ENCODE measurements at places on chromosomes 7 and 10.

DNA sequence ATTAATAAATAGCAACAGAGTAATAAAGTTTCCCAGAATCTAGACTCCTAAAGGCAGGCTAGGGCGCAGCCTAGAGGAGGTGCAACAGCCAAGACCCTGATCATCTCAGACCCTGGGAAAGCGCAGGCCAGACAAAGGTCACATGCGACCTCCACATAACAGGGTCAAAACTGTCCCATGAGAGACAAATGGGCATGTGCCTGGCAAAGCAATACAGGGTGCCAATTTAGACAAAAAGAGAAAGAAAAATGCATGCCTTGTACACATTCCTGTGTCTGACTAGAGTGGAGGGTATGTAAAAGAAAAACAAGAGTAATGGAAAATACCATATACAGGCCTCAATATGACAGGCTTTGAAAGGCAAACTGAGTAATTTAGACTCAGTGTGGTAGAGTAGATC lies 22.2 kb downstream of the MPP7 start:
- H3K27me3 ChIP-seq: no peaks in the 10 kb centered on the region
- no peak for DNase-seq
- H3K27ac ChIP-seq: no peak overlapping the region
- no peak overlapping the region for H3K4me3 ChIP-seq

GRCh38 chr7:35533902-35534301 lies 161.0 kb downstream of the HERPUD2 start:
- no peak overlapping the region for H3K27ac ChIP-seq
- H3K4me3 ChIP-seq: no peak overlapping the region
- DNase-seq: no peak

- no peaks in the 10 kb centered on the region for H3K36me3 ChIP-seq
- no peak overlapping the region for H3K4me3 ChIP-seq
- H3K4me1 ChIP-seq: peaks cover 3% of the 10 kb centered on the region
Measured at GRCh38 chr10:60952846-60953220, 8.8 kb upstream of the RHOBTB1 start.

GRCh38 chr7:47757921-47758411 lies 176.1 kb upstream of the TNS3 start:
- DNase-seq: no peak
- H3K4me3 ChIP-seq: no peak overlapping the region
- H3K27me3 ChIP-seq: peaks cover 5% of the 10 kb centered on the region
- H3K4me1 ChIP-seq: peaks cover 15% of the 10 kb centered on the region

DNA sequence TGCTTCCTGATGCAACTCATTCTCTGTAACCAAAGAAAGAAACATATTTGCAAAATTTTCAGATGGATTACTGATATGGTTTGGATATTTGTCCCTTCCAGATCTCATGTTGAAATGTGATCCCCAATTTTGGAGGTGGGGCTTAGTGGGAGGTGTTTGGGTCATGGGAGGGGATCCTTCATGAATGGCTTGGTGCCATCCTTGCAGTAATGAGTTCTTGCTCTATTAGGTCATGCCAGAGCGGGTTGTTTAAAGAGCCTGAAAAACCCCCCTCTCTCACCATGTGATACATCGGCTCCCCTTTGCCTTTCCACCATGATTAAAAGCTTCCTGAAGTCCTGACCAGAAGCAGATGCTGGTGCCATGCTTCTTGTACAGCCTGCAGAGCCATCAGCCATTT lies 43.8 kb upstream of the PRKG1 start:
- no peak overlapping the region for H3K27ac ChIP-seq
- no peaks in the 10 kb centered on the region for H3K4me1 ChIP-seq
- no peak overlapping the region for H3K4me3 ChIP-seq

DNA sequence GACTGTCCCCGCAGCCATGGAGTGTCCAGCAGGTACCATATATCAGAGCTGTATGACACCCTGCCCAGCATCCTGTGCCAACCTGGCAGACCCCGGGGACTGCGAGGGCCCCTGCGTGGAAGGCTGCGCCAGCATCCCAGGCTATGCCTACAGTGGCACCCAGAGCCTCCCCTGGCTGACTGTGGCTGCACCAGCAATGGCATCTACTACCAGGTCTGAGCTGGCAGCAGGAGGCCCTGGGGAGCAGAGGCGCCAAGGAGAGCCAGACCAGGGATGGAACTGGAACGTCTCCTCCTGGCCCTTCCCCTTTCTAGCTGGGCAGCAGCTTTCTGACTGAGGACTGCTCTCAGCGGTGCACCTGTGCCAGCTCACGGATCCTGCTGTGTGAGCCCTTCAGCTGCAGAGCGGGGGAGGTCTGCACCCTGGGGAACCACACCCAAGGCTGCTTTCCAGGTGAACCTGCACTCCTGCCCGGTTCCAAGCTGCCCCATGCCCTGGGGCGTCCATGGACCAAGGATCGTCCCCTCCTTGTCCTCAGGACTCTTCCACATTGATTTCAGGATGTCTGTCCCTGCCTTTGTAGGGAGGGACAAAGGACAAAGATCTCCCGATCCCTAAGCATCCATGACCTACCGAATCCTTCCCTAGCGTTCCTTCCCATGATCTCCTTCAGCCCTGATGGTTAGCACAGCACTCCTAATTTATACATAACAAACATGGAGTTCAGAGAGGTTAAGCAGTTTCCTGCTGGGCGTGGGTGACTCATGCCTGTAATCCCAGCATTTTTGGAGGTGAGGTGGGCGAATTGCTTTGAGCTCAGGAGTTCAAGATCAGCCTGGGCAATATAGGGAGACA lies 33.3 kb downstream of the EPHB4 start:
- H3K27ac ChIP-seq: no peak overlapping the region
- no peaks in the 10 kb centered on the region for H3K36me3 ChIP-seq
- DNase-seq: no peak
- peaks cover 8% of the 10 kb centered on the region for H3K4me1 ChIP-seq

DNA sequence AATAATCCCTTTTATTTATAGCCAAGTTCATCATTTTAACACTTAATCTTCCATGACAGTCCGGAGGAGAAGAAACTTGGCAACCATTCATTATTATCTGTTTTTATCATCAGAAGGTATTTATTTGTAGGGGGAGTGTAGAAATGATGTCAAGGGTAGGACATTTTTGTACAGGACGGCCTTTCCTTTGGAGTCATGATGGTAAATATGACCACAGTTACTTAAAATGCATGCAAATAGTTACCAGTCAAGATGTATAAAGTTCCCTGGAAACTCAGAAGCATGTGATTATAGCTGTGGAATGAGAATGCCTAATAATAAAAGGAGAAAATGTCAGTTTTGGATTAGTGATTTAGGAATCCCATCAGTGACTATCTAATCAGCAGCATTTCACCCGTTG lies 183.1 kb upstream of the PRPS1L1 start:
- no peak overlapping the region for H3K4me3 ChIP-seq
- DNase-seq: no peak
- H3K27ac ChIP-seq: no peak overlapping the region
- H3K4me1 ChIP-seq: peaks cover 3% of the 10 kb centered on the region

- H3K27ac ChIP-seq: no peak overlapping the region
- H3K27me3 ChIP-seq: peaks cover 13% of the 10 kb centered on the region
- H3K4me1 ChIP-seq: peaks cover 51% of the 10 kb centered on the region
- H3K36me3 ChIP-seq: no peaks in the 10 kb centered on the region
Measured at GRCh38 chr7:36748017-36748487, 23.8 kb upstream of the AOAH start.

- peak overlapping the region; percentile 16 for H3K27ac ChIP-seq
- DNase-seq: no peak
- no peak overlapping the region for H3K4me3 ChIP-seq
- H3K36me3 ChIP-seq: peaks cover 7% of the 10 kb centered on the region
- peaks cover 61% of the 10 kb centered on the region for H3K4me1 ChIP-seq
- H3K27me3 ChIP-seq: no peaks in the 10 kb centered on the region
Measured at GRCh38 chr7:142793156-142793555, 22.4 kb downstream of the PRSS2 start.

GRCh38 chr10:110498087-110498981 lies 627 bp downstream of the DUSP5 start:
- peaks cover 83% of the 10 kb centered on the region for H3K4me1 ChIP-seq
- H3K27me3 ChIP-seq: no peaks in the 10 kb centered on the region
- H3K4me3 ChIP-seq: peak overlapping the region; percentile 95
- peaks cover 33% of the 10 kb centered on the region for H3K36me3 ChIP-seq

DNA sequence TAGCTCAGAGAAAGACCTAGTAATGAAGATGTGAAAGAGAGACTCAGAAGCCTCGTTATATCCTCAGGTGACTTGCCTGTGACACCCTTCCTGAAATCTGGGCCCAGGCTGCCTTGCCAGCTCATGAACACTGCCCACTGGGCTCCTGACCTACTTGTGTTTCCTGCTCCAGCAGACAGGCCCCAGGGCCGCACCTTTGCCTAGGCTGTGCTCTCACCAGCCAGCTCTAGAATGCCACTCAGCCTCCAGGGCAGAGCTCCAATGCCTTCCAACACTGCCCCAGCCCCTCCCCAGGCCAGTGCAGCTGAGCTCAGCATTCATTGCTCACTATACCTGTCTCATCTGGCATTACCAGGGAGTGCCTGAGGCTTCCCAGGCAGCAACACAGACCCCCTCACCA lies 94.3 kb downstream of the DLG5 start:
- H3K36me3 ChIP-seq: no peaks in the 10 kb centered on the region
- DNase-seq: no peak
- H3K27me3 ChIP-seq: no peaks in the 10 kb centered on the region
- H3K4me1 ChIP-seq: peaks cover 7% of the 10 kb centered on the region
- no peak overlapping the region for H3K27ac ChIP-seq

GRCh38 chr10:20976891-20977290 lies 79.8 kb upstream of the NEBL start:
- no peaks in the 10 kb centered on the region for H3K36me3 ChIP-seq
- H3K4me1 ChIP-seq: no peaks in the 10 kb centered on the region
- no peak overlapping the region for H3K4me3 ChIP-seq
- no peak overlapping the region for H3K27ac ChIP-seq
- no peaks in the 10 kb centered on the region for H3K27me3 ChIP-seq

DNA sequence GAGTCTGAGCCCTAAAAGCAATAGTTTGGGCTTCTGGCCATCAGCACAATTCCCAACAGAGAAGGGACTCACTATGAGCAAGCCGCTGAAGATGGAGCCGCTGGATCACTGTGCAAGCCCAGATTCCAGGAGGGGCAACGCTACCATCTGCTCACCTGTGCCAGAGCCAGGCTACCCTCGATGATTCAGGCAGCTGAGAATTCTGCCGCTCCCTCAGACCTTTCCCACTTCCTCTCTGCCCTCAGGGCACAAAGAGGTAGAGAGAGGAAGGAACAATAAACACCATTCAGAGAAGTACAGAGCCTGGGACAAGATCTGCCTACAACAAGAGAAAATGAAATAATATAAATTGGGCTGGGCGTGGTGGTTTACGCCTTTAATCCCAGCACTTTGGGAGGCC lies 98.1 kb downstream of the MYOF start:
- DNase-seq: no peak
- H3K27me3 ChIP-seq: no peaks in the 10 kb centered on the region
- no peak overlapping the region for H3K4me3 ChIP-seq
- no peak overlapping the region for H3K27ac ChIP-seq
- peaks cover 25% of the 10 kb centered on the region for H3K4me1 ChIP-seq

- no peaks in the 10 kb centered on the region for H3K27me3 ChIP-seq
- H3K4me1 ChIP-seq: no peaks in the 10 kb centered on the region
- peaks cover 14% of the 10 kb centered on the region for H3K36me3 ChIP-seq
- H3K4me3 ChIP-seq: no peak overlapping the region
Measured at GRCh38 chr10:121947343-121948330, 19.8 kb upstream of the ATE1 start.

GRCh38 chr7:26199301-26200037 lies 1.1 kb downstream of the HNRNPA2B1 start:
- H3K27ac ChIP-seq: peak overlapping the region; percentile 100
- peak overlapping the region; percentile 94 for H3K4me3 ChIP-seq

DNA sequence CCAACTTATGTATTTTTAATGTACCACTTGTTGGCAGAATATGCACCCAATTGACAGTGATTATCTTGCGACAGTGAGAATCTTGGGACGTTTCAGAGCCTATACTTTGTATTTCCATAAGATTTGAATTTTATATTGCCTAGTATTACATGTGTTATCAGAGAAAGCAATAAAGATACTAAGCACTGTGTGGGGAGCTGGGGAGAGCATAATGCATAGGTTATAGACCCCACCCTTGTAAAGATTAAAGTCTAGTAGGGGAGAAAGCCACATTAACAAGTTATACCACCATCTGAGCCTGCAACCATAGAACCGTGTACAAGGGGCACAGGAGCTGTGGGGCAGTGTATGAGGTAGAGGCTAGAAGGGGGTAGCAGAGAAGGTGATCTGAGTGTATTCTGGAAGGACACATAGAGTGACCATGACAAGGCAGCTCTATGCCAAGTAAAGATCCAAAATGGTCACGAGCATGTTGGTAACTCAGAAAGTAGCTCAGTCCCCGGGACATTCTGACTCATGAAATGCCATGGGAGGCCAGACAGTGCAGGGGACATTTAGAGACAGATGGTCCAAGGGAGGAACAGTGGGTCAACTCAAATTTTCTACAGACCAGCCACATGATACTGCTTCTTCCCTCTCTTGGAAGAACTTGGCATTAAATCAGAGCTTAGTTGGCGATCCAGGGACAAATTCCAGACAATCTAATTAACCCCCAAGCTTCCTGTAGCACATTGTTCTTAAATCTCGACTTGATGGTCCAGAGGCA lies 84.5 kb downstream of the ADRA2A start:
- no peak for DNase-seq
- H3K27ac ChIP-seq: no peak overlapping the region
- no peak overlapping the region for H3K4me3 ChIP-seq
- H3K36me3 ChIP-seq: no peaks in the 10 kb centered on the region
- peaks cover 15% of the 10 kb centered on the region for H3K27me3 ChIP-seq

DNA sequence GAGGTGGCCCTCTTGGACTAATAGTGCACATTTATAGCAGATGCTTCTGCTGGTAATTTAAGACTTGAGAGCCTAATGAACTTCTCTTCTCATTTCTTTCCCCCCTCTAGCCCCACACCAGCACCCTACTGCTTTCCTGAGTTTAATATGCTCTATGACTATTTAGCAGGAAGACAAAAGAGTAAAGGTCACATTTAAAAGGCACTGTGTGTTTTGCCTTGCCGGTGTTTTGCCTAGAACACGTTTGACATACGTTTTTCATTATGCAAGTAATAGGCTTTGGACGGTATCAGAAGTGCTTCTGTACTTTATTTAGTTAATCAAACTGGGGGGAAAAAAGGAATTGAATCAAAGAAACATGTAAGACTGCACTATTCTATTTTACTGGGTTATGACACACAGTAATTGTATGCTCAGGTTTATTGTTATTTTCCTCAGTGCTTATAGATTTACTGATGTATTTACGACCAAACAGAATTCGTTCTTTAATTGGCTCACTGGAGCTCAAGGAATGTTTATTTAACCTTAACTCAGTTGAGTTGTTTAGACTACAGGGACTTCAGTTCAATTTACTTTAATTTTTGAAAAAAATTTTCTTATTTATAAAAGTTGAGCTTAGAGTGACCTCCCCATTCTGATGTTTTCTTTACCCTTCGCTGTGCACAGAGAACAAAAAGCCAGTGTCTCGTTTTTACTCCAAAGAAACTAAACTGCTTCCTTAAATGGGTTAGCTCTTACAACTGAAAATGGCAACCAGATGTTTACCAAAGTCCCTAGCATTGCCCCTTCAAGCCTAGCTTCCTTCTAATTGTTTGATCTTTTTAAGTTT lies 35.4 kb downstream of the CPED1 start:
- DNase-seq: no peak
- H3K27ac ChIP-seq: no peak overlapping the region
- no peaks in the 10 kb centered on the region for H3K27me3 ChIP-seq
- H3K4me3 ChIP-seq: no peak overlapping the region

- no peak for DNase-seq
- no peak overlapping the region for H3K4me3 ChIP-seq
- H3K27ac ChIP-seq: no peak overlapping the region
- no peaks in the 10 kb centered on the region for H3K27me3 ChIP-seq
- H3K4me1 ChIP-seq: peaks cover 8% of the 10 kb centered on the region
Measured at GRCh38 chr7:12731214-12731656, 43.8 kb downstream of the ARL4A start.

GRCh38 chr10:71582019-71582418 lies 137.6 kb downstream of the C10orf105 start:
- no peaks in the 10 kb centered on the region for H3K4me1 ChIP-seq
- H3K4me3 ChIP-seq: no peak overlapping the region
- H3K27me3 ChIP-seq: peaks cover 6% of the 10 kb centered on the region
- DNase-seq: no peak
- H3K36me3 ChIP-seq: no peaks in the 10 kb centered on the region
- H3K27ac ChIP-seq: no peak overlapping the region

Measured in stimulated activated naive B cell treated with anti-CD40 and anti-IgM and Interleukin-4, amounts not matched to agents 10 μg/mL and 1 μg/mL and 100 μg/mL, for 72 hours (primary cell).